ENCODE measurements at places on chromosomes 12 and 14.

DNA sequence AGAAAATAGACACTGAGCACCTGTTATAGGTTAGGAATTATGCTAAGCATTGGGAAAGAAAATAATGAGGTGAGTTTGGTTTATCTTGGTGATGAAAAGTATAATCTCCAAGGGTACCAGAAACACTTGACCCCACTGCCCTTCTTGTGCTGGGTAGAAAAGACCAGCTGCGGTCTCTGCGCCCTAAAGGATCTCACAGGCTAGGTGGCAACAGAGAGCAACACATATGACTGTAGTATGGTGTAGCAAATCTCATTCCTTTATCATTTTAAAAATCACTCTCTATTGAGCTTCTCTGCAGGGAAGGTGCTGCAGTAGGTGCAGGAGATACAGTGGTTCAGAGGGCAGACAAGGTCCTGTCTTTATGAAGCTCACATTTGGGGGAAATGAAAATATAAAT is 26.1 kb downstream of the NRXN3 start:
- DNase-seq: no peak

DNA sequence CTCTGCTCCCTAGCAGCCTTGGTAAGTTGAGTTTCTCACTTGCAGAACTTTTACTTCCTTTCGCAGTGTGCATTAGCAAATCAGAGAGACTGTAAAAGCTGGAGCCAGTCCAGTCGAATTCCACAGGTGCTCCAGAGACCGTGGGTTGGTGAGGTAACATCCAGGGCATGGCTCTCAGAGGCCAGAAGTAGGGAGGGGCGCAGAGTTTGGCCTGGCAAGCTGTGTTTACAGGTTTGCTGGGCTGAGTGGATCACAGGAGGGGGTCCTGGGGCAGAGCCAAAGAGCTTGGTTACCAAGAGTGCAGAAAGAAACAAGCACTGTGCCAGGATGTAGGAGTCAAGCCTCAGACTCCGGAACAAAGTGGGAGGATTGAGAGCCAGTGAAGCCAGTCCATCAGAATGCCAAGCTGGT is 10.2 kb upstream of the BHLHE41 start:
- DNase-seq: no peak

GRCh38 chr12:132391326-132392041 is 62.1 kb upstream of the GALNT9 start:
- DNase-seq: no peak

- no peak for DNase-seq
Measured at GRCh38 chr14:53793790-53794505, 162.7 kb downstream of the BMP4 start.

- no peak for DNase-seq
Measured at GRCh38 chr14:20803223-20803622, 579 bp upstream of the RNASE1 start.
